ENCODE measurements at places on chromosomes 13 and 19. TPM values are rescaled to one million over a fixed set of nuclear protein-coding genes. Genes with fewer than 3 reads are reported as not detected.

Gene TSKS
- total RNA-seq = 1.2 TPM

Gene TMC4
- total RNA-seq = 0.22 TPM

Gene LRFN3
- 6.3 TPM for total RNA-seq

Gene PNMA8B
- 3.1 TPM for total RNA-seq

Gene GPC6
- total RNA-seq = 21.9 TPM

Gene KLK12
- not detected for total RNA-seq

Gene HOOK2
- total RNA-seq = 53.4 TPM

DNA sequence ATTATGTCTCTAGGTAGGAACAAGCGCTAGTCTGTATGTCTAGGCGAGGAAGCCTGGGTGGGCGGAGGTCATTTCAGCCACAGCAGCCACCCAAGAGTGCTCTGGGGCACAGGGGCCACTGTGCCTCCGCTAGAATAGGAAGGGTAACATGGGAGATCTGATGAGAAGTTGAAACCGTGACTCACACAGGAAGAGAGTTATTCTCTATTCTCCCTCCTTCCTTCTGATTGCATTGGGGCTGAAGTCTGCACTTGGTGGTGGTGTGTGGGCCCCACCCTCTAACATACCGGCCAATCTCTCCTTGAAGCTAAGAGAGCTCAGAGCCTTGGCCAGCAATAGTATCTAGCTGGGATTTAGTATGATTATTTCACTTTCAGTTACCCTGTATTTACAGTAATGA is 20.3 kb upstream of the GGACT start:
- H3K4me1 ChIP-seq = no peaks in the 10 kb centered on the region
- peaks cover 4% of the 10 kb centered on the region for H3K36me3 ChIP-seq
- H3K4me3 ChIP-seq = no peak overlapping the region
- no peaks in the 10 kb centered on the region for H3K27me3 ChIP-seq
- H3K27ac ChIP-seq = no peak overlapping the region
- no peak for DNase-seq

DNA sequence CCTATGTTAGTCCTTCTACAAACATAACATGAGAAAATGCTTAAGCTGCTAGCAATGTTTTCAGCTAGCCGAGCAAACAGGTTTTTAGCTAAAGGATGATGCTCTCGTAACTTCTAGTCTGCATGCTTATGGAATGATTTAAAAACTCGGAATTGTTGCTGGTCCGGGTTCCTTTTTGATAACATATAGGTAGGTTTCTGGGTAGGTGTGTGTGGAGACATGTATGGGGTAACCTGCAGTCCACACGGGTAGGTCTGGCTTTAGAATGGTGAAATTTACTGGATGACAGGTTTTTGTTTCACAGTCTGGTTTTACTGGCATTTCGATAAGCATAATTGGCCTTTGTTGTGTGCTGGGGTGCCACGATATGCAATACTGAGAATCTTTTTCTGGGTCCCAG is 4.4 kb downstream of the ZNF813 start:
- no peaks in the 10 kb centered on the region for H3K27me3 ChIP-seq
- H3K4me1 ChIP-seq = no peaks in the 10 kb centered on the region
- DNase-seq = no peak
- no peak overlapping the region for H3K4me3 ChIP-seq
- H3K27ac ChIP-seq = no peak overlapping the region

DNA sequence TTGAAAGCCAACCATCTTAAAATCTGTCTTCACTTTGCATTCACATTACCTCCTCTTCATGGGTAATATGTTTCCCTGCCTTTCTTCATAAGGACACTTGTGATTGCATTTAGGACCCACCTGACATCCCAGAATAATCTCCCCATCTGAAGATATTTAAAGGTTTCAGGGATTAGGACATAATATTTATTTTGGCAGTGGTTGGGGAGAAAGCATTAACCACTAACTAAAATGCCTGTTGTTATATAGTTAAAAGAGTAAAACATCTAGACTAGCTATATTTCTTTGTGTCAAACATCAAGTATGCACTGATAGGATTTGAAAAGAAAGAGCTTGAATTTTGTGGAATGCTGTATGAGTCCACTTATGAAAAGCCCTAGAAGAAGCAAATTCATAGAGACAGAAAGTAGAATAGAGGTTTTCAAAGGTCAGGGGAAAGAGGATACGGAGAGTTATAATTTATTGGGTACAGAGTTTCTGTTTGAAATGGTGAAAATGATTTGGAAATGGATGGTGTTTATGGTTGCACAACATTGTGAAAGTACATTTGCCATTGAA is 457.7 kb upstream of the SPRY2 start:
- no peak overlapping the region for H3K27ac ChIP-seq
- H3K27me3 ChIP-seq = no peaks in the 10 kb centered on the region
- H3K36me3 ChIP-seq = no peaks in the 10 kb centered on the region
- no peak overlapping the region for H3K4me3 ChIP-seq
- DNase-seq = no peak

DNA sequence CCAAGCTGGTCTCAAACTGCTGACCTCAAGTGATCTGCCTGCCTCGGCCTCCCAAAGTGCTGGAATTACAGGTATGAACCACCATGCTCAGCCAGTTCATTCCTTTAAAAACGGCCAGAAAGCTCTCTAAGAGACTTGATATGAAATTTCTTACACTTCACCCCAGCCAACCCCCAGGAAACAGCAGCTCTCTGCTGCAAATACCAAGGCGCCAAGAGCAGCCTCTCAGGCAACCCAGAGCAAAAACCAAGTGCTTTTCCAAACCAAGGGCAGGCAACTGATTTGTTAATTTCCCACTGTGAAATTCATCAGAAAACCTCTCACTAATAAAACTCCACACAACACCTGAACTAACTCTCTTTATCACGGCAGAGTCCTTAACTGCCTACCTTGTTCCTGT is 44.9 kb downstream of the LATS2 start:
- DNase-seq = no peak
- no peak overlapping the region for H3K4me3 ChIP-seq
- no peaks in the 10 kb centered on the region for H3K27me3 ChIP-seq
- H3K27ac ChIP-seq = peak overlapping the region; percentile 11
- H3K36me3 ChIP-seq = no peaks in the 10 kb centered on the region

DNA sequence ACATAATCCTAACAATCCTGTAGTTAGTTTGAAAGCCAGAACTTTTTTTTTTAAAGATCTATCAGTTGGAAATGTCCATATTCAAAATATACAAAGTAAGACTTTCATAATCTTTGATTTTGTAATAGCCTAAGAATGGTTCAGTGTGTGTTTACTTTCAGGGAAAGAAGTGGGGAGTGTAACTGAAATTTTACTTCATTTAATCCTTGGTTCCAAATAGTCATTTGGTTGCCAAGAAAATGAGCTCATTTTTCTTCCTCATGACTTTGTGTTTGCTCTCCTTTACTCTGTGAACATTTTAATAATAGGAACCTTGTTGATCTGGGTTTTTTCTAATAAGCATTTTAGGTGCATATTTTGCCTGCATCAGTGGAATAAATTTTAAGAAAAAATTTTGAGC is 278.8 kb downstream of the SLITRK6 start:
- no peak overlapping the region for H3K4me3 ChIP-seq
- no peaks in the 10 kb centered on the region for H3K36me3 ChIP-seq
- no peaks in the 10 kb centered on the region for H3K27me3 ChIP-seq

DNA sequence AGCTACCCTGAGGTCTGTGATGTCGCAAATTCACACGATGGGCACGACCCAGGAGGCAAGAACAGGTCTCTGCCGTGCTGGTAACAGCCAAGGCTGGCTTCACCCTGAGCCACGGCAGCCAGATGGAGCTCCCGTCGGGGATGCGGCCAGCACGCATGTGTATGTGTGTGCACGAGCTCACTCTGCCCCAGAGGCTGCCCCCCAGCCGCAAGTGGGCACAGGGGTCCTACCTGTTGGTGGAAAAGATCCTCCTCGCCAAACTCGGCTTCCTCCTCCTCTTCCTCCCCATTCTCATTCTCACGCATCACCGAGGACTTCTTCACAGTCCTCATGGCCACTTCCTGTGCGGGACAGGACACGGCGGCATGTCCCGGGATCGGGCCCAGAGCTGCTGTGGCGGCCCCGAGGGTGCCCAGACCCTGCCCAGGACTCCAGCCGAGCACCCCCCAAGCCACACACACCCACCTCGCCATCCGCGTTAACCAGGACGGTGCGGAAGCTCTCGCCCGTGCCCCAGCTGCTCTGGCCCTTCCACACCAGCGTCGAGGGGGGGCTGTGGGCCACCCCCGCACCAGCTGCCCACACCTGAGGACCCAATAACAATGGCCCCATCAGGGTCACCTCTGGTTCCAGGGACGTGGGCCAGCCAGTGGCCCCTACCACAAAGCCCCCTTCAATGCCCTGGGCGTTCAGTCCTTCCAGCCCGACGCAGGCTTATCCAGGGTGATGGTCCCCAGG is 4.1 kb upstream of the TIMM13 start:
- peaks cover 58% of the 10 kb centered on the region for H3K36me3 ChIP-seq
- DNase-seq = no peak
- H3K27me3 ChIP-seq = no peaks in the 10 kb centered on the region
- no peak overlapping the region for H3K27ac ChIP-seq
- H3K4me3 ChIP-seq = no peak overlapping the region

GRCh38 chr19:52896431-52897137 is 851 bp downstream of the ZNF320 start:
- no peaks in the 10 kb centered on the region for H3K27me3 ChIP-seq
- H3K36me3 ChIP-seq = no peaks in the 10 kb centered on the region
- peak overlapping the region; percentile 79 for H3K4me3 ChIP-seq
- H3K4me1 ChIP-seq = peaks cover 11% of the 10 kb centered on the region
- H3K27ac ChIP-seq = peak overlapping the region; percentile 88

- H3K36me3 ChIP-seq = no peaks in the 10 kb centered on the region
- no peak overlapping the region for H3K27ac ChIP-seq
- no peaks in the 10 kb centered on the region for H3K27me3 ChIP-seq
- no peak for DNase-seq
Observed at GRCh38 chr19:10538204-10538983, 5.3 kb upstream of the ATG4D start.

GRCh38 chr13:31878495-31878894 is 139.2 kb downstream of the RXFP2 start:
- H3K36me3 ChIP-seq = no peaks in the 10 kb centered on the region
- no peak for DNase-seq
- H3K4me3 ChIP-seq = no peak overlapping the region
- no peaks in the 10 kb centered on the region for H3K4me1 ChIP-seq

DNA sequence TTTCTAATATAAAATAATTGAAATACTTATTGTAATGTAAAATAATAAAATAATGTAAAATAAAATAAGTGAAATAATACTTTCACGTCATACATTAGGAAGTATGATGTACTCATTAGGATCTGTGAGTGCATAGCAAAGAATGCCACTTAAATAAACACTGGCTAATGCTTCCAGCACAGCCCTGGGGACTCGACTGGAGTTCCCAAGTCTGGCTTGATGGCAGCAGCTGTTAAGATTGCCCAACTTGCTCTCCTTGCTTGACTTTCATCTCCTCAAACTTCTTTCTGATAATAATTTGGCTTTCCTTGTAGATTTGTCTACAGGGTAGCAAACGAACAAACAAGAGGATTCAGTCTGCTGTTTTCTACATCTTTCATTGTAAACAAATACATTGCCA is 191.9 kb downstream of the COG6 start:
- H3K4me3 ChIP-seq = no peak overlapping the region
- DNase-seq = no peak
- no peaks in the 10 kb centered on the region for H3K27me3 ChIP-seq
- H3K27ac ChIP-seq = no peak overlapping the region

GRCh38 chr13:22114630-22115311 is 443.9 kb downstream of the FGF9 start:
- no peak overlapping the region for H3K4me3 ChIP-seq
- no peak overlapping the region for H3K27ac ChIP-seq
- no peaks in the 10 kb centered on the region for H3K36me3 ChIP-seq
- no peaks in the 10 kb centered on the region for H3K4me1 ChIP-seq
- no peaks in the 10 kb centered on the region for H3K27me3 ChIP-seq

DNA sequence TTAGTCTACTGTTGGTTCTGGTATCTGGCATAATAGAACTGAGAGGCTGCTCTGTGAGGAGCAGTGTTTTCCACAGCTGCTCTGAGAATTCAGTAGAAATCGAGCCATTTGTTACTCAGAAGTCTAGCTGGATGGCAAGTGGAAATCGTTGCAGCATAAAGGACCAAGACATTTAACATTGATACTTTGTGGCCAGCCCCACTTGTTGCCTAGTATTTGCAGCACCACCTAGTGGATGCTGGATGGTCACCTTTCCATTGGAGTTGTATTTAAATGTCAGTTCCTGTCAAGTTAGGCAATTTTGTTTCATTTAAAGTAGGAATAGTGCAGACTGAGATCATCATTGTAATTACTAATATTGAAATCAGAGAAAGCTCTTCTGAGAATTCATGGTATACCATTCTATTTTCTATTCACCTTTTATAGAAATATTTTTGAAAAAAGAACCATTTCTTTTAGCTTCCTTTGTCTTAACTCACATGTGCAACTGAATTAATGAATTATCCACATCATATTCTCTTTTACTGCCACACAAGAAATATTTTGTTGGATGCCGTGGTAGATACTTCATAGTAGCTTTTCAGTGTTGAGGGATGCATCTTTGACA is 64.6 kb downstream of the PDS5B start:
- H3K36me3 ChIP-seq = peaks cover 7% of the 10 kb centered on the region
- no peak overlapping the region for H3K4me3 ChIP-seq
- no peaks in the 10 kb centered on the region for H3K27me3 ChIP-seq
- DNase-seq = peak; percentile 54

DNA sequence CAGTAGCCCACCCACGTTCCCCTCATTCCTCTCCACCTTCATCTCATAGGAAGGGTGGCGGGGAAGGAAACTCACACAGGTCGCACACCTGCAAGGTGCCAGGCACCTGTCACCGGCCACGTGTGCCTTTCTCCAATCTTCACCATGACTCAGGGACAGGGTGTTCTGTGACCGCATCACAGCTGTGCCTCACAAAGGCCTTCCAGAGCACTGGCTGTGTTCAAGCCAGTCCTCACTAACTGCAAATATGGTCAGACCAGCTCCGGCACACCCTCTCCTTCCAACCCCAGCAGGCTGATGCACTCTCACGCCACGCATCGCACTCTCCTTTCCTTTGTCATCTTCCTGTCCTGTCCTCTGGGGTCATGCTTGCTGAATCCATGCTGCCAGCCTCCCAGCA is 415.9 kb downstream of the IRS2 start:
- DNase-seq = no peak
- no peak overlapping the region for H3K27ac ChIP-seq
- H3K4me3 ChIP-seq = no peak overlapping the region
- no peaks in the 10 kb centered on the region for H3K27me3 ChIP-seq
- no peaks in the 10 kb centered on the region for H3K4me1 ChIP-seq

DNA sequence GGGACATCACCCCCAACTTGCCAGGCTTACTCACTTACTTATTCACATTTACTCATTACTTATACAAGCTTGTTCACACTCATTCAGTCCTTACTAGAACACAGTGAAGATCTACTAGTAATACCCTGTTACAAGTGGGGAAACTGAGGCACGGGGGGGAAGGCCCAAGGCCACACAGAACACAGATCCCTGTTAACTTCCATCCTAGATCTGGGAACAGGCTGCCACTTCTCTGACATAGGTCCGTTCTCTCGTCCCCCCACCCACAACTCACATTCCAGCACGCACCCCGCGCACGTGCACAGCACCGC is 1.5 kb upstream of the NRTN start:
- no peak overlapping the region for H3K4me3 ChIP-seq
- peaks cover 3% of the 10 kb centered on the region for H3K27me3 ChIP-seq
- no peaks in the 10 kb centered on the region for H3K36me3 ChIP-seq
- H3K4me1 ChIP-seq = peaks cover 7% of the 10 kb centered on the region
- H3K27ac ChIP-seq = no peak overlapping the region
- DNase-seq = no peak
